Stimulated activated memory B cell treated with anti-CD40 and anti-IgM and Interleukin-4, amounts not matched to agents 10 μg/mL and 1 μg/mL and 100 μg/mL, for 72 hours (primary cell): ENCODE measurements at places on chromosomes 4 and X.

GRCh38 chr4:125527681-125528080, 212.9 kb downstream of the FAT4 start:
- no peak for ATAC-seq

- no peak for ATAC-seq
Observed at GRCh38 chr4:165378398-165378744, 437 bp upstream of the CPE start.

DNA sequence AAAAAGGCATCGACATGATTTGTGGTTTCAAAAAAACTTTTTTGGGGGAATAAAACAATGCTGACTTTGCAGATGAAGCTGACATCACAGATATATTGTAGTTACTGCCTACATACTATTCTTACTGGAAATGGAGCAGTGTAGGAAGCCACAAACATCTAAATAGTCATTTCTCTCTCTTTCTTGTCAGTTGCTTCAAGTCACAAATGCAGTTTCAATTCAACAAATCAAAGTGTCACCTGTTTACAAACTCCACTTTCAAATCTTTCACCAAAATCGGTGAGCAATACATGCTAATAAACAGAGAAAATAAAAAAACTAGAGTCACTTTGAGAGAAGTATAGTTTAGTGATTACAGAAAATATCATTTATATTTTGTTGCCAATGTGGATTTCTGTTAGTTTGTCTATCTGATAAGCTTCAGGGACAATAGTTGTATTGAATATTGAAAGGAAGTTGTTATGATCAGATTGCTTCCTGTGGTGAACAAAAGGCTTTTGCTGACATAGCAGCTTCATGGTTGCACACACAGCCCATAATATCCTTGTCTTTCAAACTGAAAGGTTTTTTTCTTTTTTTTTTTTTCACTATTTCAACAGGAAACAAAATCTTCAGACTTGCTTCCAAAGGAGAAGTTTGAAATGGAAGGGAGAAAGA, 49.7 kb upstream of the PTPN13 start:
- ATAC-seq = no peak

DNA sequence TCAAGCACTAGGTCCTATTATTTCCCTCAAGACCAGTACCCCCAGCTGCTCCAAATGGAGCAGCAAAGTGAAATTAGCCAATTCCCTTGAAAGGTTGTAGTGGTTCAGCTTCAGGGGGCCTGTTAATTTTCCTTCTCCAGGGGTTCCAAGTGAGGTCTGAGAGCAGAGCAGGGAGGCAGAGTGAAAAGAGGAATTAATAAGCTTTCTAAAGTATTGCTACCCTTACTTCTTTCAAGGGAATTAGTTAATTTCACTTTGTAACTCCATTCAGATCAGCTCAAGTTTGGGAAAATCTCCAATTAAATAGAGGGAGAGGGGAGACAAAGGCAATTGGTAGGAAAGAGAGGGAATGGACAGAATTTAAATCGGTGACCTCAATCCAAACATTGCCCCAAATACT, 78.7 kb upstream of the SLC7A11 start:
- ATAC-seq = no peak
